ENCODE measurements at places on chromosomes 6 and 20.
A peak's percentile ranks its signal among the peaks of the same experiment; 100 is the strongest.

- DNase-seq, result no peak
Measured at GRCh38 chr6:166541366-166541765, 45.1 kb downstream of the RAMACL start.

DNA sequence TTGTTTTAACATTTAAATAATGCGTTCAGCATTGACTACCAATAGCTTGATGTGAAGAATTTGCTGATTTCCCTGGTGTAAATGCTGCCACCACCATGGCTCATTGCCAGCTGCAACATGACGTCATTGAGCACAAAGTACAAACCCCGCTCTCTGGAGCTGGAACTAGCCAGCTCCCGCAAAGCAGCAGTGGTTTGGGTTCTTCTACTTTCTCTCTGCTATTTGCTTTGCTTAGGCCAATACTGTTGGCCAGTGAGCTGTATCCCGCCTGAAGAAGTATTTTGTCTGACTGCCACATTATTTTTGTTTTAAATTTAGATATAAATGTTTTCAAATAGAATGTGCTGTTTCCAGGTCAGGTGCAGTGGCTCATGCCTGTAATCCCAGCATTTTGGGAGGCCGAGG, 47.4 kb upstream of the KIF13A start:
- no peak for DNase-seq

DNA sequence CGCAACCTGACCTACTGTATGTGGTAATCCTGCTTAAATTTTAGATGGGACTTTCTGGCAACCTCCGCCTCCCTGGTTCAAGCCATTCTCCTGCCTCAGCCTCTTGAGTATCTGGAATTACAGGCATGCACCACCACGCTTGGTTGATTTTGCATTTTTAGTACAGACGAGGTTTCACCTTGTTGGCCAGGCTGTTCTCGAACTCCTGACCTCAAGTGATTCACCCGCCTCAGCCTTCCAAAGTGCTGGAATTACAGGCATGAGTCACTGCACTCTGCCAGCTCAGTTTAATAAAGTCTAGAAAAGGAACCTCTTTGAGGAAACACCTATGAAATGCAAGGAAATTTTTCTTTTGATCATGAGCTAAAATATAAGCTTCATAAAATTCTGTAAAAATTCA, 9.0 kb upstream of the PLCB4 start:
- no peak for DNase-seq

DNA sequence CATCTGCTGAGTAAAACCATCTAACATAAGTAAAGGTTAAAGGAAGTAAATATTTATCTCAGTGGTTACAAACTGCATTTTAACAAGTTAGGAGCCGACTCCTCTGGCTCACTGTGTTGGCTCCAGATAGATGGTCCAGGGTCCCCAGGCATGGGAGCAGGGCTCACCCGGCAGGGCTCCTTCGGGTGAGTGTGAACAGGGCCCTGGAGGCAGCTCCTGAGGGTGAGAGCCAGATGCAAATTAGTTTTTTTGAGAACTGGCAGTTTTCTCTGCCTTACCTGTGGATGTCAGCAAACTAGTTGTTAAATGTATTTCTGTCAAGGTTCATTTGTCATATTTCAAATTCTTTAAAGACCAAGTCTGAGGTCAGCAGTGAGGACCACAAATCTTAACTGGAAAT, 21.5 kb downstream of the TPBG start:
- DNase-seq, result no peak

DNA sequence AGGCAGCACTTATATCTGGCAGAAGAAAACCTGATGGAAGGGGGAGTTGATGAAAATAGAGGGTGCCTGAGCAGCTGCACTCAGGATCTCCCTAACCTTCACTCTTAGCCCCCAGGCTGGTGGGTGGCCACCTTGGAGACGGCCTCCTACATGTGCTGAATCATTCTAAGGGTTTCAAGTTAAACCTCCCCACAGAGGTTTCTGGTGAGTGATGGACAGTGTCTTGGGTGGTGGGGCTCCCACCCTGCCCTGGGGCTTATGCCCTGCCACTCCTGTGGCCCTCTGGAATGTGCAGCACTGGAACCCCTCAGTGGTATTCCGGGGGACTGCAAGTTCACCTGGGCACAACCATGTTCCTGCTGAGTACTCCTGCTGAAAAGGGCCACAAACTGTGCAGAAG, 357.2 kb downstream of the CD83 start:
- DNase-seq, result no peak

DNA sequence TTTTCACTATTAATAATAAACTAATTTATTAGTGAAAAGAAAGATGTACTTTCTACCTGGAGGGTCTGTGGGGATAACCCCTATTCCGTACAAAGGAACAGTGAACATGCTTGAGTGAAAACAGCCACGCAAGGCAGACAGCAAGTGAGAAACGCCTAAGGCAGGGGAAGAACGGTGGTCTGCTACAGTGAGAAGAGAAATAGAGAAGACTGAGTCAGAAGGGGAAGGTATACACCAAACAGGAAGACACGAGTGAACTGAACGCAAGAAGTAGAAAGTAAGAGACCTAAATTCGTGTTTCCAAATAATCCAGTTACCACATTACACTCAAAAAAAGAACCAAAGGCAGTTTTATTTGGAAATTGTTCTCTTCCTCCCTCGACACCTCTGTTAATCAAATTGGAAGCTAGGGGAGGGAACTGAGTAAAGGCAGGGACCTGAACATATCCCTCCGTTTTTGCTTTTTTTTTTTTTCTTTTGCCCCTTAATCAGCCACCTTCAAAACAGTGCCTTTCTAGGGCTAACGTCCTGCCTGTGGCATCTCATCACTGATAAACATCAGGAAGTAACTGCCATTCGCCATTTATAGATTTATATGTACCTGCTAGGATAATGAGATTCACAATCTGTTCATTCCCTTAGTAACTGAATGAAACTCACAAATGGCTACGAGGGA, 48.9 kb downstream of the ATXN1 start:
- DNase-seq, result no peak

- DNase-seq, result no peak
Measured at GRCh38 chr6:140009286-140009685, 634.8 kb upstream of the CITED2 start.

GRCh38 chr6:112957536-112957916, 610.4 kb downstream of the RFPL4B start:
- no peak for DNase-seq

DNA sequence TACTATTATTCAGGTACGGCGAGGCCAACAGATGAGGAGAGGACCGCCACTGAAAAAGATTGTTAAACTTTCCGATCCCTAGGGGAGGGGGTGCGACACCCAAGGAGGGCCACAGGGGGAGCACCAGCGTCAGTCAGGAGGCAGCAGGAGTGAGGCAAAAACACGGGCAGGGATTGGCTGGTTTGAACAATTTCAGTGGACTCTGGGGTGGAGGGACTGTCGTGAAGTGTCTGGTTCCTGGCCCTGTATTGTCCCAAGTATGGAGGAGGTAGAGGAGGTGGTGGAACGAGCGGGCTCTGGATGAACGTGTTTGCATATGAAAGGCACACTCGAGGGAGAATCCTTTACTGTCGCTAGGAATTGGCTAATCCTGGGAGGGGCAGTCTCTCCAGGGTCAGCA, 32.5 kb upstream of the MCUR1 start:
- DNase-seq, result no peak

DNA sequence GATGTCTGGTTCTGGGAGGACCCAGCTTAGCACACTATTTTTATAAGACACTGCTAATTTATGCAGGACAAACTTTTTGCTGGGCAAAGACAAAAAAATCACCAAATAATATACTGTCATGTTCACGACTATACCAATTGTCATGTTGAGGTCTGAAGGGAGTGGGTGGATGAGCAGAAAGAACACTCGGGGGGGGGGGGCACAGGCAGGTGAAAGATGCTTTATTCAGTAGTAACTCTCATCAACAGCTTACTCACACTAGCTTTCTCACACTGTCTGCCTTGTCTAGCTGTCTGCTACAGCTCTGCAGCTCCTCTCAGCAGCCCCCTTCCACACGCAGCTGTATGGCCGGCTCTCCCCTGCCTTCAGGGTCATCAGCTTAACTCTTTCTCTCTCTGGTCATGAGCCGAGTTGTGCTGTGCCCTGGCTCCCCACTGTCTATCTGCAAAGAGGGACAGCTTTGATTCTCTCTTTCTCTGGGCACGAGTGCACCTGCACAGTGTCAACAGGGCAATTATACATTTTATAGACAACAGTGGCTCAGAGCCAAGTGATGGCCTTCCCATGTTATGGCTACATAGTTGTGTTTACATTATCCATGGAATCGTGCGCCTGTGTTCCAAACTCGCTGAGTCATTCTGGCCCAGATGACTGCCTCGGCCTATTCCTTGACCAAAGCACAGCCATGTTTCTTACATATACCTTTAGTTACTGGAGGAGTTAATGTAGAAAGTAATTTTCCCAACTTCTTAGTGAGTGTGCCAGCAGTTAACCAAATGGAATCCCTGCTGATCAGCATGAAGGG, 187.7 kb upstream of the PRSS16 start:
- DNase-seq, result no peak

GRCh38 chr6:138226700-138227315, 8.5 kb upstream of the PBOV1 start:
- DNase-seq, result peak; percentile 47

DNA sequence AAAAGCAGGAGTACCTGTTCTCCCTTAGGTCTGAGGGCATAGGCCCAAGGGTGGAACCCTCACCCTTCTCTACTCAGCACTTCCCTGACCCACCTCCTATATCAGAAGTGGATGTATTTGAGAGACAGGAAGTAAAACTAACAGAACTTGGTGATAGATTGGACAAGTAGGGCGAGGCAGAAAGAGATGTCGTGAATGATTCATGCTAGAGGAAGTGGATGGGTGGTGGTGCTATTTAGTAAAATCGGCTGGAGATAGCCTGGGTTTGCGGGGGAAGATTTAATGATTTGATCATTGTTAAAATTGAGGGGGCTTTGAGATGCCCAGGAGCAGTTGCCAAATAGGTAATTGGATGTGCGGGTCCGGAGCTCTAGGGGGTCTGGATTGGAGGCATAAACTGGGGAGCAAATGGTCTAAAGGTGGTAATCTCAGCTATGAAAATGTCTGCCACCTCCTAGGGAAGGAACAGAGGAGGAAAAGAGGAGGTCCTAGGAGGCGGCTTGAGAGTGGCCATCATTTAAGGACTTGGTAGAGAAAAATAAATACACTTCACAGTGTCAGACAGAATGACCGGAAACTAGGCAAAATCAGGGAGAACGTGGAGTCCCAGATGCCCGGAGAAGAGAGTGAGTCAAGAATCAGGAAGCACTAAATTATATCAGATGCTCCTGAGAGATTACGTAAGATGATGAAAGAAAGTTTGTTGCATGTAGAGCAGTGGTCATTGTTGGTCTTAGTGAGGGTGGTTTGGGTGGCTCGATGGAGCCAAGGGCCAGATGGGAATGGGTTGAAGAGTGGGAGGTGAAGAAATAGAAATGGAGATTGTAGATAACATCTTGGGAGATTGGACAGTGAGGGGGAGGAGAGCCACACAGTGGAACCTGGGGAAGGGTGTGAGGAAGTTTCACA, 142.0 kb downstream of the CEP57L1 start:
- DNase-seq, result peak; percentile 45

DNA sequence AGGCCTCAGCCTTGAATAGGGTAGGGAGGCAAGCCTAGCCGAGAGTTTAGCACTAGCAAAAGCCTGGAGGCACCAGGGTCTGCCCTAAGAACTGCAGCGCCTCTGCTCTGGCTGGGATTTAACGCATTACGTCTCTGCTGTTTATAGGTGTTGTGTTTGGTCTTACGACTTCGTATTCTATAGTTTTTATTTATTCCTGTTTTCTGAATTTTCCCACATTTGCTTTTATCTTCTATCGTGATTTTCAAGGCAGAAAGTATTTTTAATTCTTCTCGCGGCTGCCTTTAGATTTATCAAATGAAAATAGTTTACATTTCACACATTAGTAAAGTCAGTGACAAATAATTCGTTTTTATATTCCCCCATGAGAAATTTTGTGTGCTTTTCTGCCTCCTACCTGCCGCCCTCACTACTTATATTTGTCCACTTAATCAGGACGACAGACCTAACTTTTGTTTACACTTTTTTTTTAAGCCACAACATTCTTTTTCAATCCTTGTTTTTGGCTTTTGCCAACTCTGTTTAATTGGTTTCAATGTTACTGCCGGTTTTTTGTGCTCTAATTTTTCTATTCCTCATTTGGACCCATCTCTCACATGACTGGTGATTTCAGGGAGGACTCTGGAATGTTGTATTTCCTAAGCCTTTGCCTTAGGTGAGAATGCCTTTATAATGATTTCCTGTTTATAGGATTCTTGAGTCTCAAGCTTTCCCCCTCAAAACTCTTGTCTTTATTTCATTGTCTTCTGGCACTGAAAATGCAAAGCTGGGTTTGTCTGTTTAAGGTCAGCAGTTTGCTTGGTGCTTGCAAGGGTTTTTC, 1.3 kb upstream of the LZTS3 start:
- no peak for DNase-seq

GRCh38 chr20:63373996-63374395, 12.8 kb upstream of the CHRNA4 start:
- DNase-seq, result no peak

DNA sequence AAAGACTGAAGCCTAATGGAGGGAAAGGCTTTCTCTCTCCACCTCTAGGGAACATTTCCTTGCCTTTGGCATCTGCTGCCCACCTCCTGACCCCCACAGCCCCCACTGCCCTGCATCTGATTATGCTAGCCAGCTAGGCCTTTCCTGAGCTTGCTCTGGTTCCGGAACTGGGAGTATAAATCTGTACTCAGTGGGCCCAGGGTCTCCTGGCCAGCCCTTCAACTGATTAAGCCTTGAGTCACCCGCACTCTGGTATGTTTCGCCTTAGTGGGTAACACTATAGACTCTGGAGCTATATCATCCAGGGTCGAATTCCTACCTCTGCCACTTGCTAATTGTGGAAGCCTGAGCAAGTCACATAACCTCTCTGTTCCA, 45.6 kb upstream of the RIPOR2 start:
- DNase-seq, result no peak

- peak; percentile 94 for DNase-seq
Measured at GRCh38 chr6:32255199-32256153, 31.6 kb upstream of the NOTCH4 start.

- DNase-seq, result peak; percentile 62
Measured at GRCh38 chr6:33908025-33908424, 104.2 kb upstream of the MLN start.
